ENCODE measurements at places on chromosomes 7 and 10. TPM values are rescaled to one million over a fixed set of nuclear protein-coding genes. Genes with fewer than 3 reads are reported as not detected.

RNF32 gene
- 2.8 TPM for polyA plus RNA-seq

- DNase-seq, result no peak
These were observed 9.4 kb downstream of the EBF3 start for GRCh38 chr10:129954492-129955315.

NAT16 gene
- polyA plus RNA-seq, result not detected

TDRD1 gene
- 0.05 TPM for polyA plus RNA-seq

CTNNA3 gene
- 2.6 TPM for polyA plus RNA-seq

DNA sequence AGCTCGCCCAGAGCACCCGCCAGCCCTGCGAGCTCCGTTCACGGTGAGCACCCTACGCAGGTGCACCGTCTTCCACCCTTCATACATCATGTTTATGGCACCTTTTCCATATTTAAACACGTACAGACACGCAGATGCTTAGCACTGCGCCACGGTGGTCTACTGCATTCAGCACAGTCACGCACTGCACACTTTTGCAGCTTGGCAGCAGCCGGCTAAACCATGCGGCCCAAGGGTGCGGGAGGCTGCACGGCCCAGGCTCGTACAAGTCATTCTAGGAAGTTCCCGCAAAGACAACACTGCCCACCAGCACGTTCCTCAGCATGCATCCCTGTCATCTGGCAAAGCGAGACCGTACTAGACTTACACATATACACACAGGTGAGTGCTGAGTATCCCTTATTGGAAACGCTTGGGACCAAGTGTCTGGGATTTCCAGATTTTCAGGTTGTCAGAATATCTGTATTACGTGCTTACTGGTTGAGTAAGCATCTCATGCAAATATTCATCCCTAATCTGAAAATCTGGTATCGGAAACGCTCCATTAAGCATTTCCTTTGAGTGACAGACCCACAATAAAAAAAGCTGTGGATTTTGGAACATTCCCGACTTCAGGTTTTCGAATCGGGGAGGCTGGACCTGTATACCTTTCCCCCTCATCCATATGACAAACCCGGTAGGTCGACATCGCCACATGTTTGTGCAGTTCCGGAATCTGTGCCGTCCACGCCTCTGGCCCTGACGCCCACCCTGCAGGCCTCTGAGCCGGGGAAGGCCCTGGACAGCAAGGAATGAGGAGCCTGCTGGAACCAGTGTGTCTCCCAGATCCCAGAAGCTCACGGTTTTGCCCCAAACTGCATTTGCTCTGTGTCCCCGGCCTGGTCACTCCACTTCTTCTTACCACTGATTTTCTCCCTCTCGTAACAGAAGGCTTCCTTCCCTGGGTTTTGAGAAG, 222.2 kb downstream of the ELFN1 start:
- no peak for DNase-seq

DNA sequence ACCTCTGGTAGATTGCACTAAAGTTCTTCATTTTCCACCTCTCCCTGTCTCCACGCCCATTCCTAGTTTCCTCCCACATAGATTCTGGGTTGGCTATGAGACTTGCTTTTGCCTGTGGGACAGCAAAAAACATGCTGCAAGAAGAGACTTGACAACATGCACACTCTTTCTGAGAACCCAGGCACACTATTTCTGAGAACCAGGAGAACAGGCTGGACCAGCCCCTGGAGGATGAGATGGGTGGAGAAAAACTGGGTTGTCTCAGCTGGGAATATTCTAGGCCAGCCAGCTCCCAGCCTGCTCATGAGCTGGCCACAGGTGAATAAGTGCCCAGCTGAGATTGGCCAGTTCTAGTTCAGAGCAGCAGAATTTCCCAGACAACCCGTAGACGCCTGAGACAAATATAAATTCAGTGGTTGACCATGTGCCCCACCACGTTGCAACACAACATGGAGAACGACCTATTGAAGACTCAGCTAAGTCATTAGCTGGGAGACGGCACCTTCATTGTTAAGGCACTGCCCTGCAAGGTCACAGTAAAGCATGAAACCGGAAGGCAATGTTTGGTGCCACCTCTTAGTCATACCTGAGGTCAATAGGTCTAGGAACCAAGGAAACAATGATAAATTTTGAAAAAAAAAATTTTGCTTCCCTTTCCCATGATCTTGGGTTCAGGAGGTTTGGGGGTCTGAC, 92.7 kb upstream of the AKR1E2 start:
- no peak for DNase-seq

ITIH5 gene
- polyA plus RNA-seq, result 20.5 TPM

DNA sequence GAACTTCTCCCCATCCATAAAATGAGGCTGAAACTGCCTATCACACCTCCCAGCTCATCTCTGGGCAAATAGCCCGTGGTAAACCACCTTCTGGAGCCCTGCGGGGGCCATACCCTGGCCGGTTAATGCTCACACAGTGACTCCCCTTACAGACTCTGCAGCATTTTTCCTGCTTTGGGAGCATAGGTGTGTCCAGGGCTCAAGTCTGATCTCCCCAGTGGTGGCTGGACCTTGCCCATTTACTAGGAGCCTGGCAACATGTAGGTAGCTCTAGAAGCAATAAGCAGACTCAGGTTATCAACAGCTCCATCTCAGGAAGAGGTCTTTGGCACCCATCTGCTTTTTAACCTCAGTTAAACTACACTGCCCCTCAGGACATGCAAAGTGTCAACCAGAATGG, 5.5 kb upstream of the CDHR1 start:
- DNase-seq, result no peak

EPHA1 gene
- polyA plus RNA-seq, result 20.2 TPM

GRCh38 chr7:82049891-82050533, 280.2 kb upstream of the HGF start:
- DNase-seq, result no peak

HMX3 gene
- polyA plus RNA-seq, result not detected

- no peak for DNase-seq
These were observed 60.4 kb downstream of the EVX1 start for GRCh38 chr7:27303026-27303425.

GRCh38 chr7:80481196-80481884, 30.5 kb downstream of the GNAT3 start:
- peak; percentile 19 for DNase-seq

MUC3A gene
- 0.19 TPM for polyA plus RNA-seq

GRCh38 chr7:82364671-82365070, 78.9 kb downstream of the CACNA2D1 start:
- no peak for DNase-seq

ELFN1 gene
- polyA plus RNA-seq, result 11.7 TPM

LAMB4 gene
- polyA plus RNA-seq, result 4.4 TPM

- DNase-seq, result no peak
These were observed 59.8 kb downstream of the GALNT17 start for GRCh38 chr7:71191771-71192170.

TET1 gene
- 8.8 TPM for polyA plus RNA-seq

GIMAP6 gene
- 13.1 TPM for polyA plus RNA-seq

CHST15 gene
- 16.3 TPM for polyA plus RNA-seq

ANKRD30A gene
- polyA plus RNA-seq, result not detected

- no peak for DNase-seq
These were observed 28.6 kb upstream of the IL15RA start for GRCh38 chr10:6005856-6006395.

DNA sequence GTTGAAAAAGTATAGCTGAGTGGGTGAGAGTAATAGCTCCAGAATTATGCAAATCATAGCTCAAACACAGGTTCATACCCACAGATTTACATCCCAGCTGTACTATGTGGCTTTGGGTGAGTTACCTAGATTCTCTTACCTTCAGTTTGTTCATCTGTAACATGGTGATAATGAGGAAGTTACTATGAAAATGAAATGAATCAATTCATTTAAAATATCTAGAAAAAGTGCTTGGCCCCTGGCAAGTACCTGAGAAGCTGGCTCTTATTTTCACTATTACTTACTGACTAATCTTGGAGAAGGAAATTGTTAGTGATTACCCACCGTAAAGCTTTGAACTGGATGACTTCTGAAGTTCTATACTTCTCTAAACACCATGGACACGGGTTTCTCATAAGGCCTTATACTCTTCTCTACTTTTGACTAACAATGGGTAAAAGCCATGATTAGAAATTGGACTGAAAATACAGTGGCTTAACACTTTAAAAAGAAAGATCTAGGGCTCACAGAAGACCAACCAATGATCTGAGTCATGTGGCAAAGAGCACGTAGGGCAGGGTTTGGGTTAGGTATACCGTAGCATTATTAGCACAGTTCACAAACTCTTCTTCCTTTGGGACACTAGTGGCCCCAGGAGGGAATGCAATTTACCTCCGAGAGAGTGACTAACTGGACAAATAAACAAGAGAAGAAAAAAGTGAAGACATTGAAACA, 149.2 kb downstream of the PLPP4 start:
- DNase-seq, result no peak

GRCh38 chr10:5659702-5660528, 6.5 kb downstream of the ASB13 start:
- DNase-seq, result no peak

MSS51 gene
- 1.8 TPM for polyA plus RNA-seq

DNA sequence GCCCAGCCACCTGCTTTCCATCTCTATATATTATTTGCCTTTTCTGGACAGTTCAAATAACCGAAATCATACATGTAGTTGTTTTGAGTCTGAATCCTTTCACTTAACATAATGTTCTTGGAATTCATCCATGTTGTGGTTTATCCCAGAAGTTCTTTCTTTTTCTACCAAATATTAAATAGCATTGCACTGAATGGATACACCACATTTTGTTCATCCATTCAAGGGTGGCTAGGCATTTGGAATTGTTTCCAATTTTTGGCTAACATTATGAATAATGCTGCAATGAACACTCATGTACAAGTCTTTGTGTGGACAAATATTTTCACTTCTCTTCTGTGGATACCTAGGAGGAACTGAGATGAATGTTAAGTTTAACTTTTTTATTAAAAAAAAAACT, 18.0 kb downstream of the DNAJC1 start:
- DNase-seq, result no peak

GRCh38 chr7:26346611-26347203, 55.0 kb downstream of the SNX10 start:
- no peak for DNase-seq

GRCh38 chr7:6614953-6615722, at the start of gene ZNF853:
Gene ZNF853, plus strand, starts transcription at chr7:6615610. Its CDS starts 565 bp downstream, at chr7:6616175.
- DNase-seq, result no peak

C10orf143 gene
- polyA plus RNA-seq, result 7.7 TPM

PYROXD2 gene
- 13.1 TPM for polyA plus RNA-seq

DNA sequence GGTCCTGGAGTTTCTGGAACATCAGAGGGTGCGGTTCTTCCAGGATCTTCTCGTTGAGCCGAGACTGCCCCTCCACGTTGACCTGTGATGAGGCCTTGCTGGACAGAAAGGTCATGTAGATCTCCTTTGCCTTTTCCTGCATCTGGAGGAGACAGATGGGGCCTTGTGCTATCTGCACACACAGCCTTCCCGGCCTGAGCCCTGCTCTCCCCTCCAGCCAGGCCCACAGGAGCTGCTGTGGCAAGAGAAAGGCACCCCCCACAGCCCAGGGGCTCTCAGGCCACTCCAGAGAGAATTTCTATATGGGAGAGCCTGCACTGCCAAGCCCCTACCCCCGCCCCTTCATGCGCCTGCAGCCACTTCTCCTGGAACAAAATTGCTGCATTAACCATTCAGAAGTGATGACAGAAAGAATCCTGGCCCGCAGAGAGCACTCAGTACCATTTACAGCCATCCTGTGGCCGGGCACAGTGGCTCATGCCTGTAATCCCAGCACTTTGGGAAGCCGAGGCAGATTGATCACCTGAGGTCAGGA, 26.9 kb downstream of the RGS10 start:
- DNase-seq, result no peak

DNA sequence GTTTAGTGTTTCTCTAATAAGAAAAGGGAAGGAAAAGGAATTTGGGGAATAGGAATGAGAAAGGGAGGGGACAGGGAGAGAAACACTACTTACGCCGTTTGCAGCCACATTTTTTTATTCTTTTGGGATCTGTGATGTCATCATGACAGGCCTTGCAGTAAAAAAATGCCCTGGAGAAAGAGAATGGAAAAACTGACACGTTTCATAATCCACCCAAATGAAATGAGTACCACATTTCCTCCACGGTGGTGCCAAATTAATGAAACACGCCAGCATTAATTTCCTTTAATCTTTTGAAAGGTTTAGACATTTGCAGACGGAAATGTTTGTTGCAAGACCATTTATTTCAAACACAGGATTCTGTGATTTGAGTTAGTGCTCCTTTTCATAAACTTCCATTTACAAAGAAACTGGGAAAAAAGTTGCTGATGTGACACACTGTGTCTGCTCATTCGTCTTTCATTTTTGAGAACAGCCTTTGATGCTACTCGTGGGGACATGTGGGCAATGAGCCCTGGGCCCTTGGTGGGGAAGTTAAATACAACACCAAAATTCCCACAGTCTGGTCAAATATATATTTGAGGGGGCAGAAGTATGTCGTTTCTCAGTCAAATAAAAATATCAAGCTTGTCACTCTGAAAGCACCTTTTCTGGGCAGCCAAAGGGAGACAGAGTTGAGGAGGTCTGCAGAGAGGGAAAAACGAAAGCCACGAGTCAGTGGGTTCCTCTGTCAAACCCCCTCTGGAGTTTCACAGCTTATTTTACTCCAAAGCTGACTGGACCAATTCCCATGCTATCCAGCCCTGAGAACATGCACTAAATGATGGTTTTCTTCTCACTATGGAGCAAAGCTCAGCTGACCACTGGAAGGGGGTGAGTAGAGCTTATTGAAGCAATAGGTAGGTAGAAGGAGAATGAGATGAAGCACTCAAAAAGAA, 625.5 kb downstream of the KCNMA1 start:
- DNase-seq, result no peak

HSPA12A gene
- 47.4 TPM for polyA plus RNA-seq

SPDYE1 gene
- 0.48 TPM for polyA plus RNA-seq

TWIST1 gene
- 7.5 TPM for polyA plus RNA-seq

FOXI2 gene
- 2.7 TPM for polyA plus RNA-seq

DNA sequence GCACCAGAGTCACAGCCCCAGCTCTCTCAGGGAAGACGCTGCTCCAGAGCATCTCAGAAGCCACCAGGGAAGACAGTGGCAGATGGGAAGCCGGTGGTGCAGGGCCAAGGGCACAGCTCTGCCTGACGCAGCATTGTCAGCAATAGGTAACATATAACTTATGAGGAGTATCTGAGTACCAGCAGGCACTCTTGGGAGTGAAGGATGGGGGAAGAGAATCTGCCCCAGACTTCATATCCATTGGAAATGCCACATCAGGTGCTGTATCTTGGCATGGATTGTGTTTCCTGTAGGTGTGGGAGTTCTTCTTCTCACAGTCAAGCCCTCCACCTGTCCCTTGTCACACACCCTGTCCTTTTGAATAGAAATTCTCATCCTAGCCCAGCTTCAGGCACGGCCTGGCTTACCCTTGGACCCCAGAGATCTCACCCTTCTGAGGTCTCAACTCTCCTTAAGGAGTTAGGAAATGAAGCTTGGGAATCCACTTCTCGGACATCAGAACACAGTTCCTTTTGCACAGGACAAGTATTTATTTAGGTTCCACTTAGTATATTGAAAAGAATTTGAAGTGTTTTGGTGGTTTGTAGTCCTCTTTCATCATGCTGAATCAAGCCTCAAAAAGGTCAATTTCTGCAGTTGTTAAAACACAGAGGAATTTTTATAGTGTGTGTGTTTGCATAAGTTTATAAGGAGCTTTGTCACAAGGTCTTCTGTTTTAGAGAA, 9.9 kb downstream of the EPDR1 start:
- DNase-seq, result no peak

KBTBD2 gene
- 56.8 TPM for polyA plus RNA-seq
